Breast epithelium (tissue), 4 donors: ENCODE measurements at places on chromosomes 2 and 18.

GRCh38 chr2:135913727-135914365 lies 37.6 kb upstream of the MCM6 start:
- H3K4me3 ChIP-seq = no peak overlapping the region
- H3K4me1 ChIP-seq = no peaks in the 10 kb centered on the region
- no peak for DNase-seq

GRCh38 chr18:63366213-63367052 lies 573 bp downstream of the KDSR start:
- H3K27ac ChIP-seq = peak overlapping the region; percentile 99
- H3K36me3 ChIP-seq = no peaks in the 10 kb centered on the region
- H3K4me1 ChIP-seq = no peaks in the 10 kb centered on the region
- DNase-seq = peak; percentile 54
- H3K27me3 ChIP-seq = no peaks in the 10 kb centered on the region

GRCh38 chr2:189375842-189376241 lies 65.4 kb upstream of the WDR75 start:
- H3K27ac ChIP-seq = no peak overlapping the region
- H3K4me3 ChIP-seq = no peak overlapping the region
- H3K36me3 ChIP-seq = no peaks in the 10 kb centered on the region
- H3K4me1 ChIP-seq = no peaks in the 10 kb centered on the region
- DNase-seq = no peak

DNA sequence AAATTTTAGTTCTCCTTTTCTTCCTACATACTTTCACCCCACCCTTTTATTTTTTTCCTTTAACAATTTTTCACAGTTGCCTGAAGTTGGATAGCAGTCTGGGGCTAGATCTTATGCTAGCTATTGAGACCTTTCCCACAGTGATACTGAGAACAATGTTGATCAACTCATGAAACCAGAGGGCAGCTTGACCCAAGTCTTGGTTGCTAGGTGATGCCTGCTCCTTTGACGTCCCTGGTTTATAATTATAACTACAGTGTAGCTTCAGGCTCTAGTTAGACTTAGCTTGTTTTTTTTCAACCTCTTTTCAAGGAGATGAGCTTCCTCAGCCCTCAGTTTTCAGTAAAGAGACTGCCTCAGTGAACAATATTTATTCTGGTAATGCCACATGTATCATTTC lies 648.5 kb downstream of the IRS1 start:
- no peaks in the 10 kb centered on the region for H3K36me3 ChIP-seq
- DNase-seq = no peak
- H3K27me3 ChIP-seq = no peaks in the 10 kb centered on the region
- H3K4me1 ChIP-seq = no peaks in the 10 kb centered on the region
- H3K27ac ChIP-seq = no peak overlapping the region

GRCh38 chr2:56102866-56103265 lies 80.9 kb upstream of the CCDC85A start:
- no peak overlapping the region for H3K4me3 ChIP-seq
- DNase-seq = no peak
- H3K36me3 ChIP-seq = no peaks in the 10 kb centered on the region
- H3K4me1 ChIP-seq = no peaks in the 10 kb centered on the region
- no peak overlapping the region for H3K27ac ChIP-seq
- no peaks in the 10 kb centered on the region for H3K27me3 ChIP-seq

DNA sequence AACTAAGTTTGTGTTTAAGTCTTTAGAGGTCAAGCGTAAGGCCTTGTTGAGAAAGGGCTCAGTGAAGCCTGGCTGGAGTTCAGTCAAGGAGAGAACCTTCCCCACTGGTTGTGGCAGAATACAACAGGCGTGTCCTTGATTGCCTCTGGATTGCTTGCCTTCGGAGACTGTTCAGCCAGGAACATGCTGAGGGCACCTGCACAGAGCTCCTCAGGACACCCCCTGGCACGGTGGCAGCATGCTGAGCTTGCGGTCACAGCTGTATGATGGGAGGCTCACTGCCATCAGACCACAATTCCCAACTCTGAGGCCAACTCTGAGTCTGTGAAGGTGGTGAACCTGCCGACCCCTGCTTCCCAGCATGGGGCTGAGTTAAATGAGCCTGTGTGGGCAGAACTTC lies 130.0 kb downstream of the LPIN1 start:
- H3K27me3 ChIP-seq = no peaks in the 10 kb centered on the region
- H3K4me3 ChIP-seq = no peak overlapping the region
- no peak for DNase-seq
- H3K27ac ChIP-seq = no peak overlapping the region
- H3K36me3 ChIP-seq = no peaks in the 10 kb centered on the region

DNA sequence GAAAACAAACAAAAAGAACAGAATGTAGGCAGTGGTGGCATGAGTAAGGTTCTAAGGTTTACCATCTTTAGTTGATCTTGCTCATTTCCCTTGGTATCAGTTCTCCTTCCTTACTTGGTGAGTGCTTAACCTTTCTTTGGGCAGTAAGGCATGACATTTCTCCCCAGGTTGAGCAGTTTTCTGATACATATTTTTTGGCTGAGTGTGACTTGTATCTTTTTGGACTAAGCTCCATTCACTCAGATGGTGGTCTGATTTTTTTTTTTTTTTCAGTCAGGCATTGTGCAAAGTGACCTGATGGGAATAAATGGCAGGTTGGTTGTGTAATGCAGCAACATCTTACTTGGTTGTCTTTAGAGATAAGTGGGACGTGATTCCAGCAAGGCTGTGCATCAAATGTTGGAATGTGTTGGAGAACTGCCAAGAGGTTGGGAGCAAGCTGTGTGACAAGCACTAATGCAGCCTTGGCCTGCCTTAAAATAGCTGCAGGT lies 15.1 kb downstream of the SPTBN1 start:
- DNase-seq = no peak
- no peak overlapping the region for H3K4me3 ChIP-seq
- no peaks in the 10 kb centered on the region for H3K4me1 ChIP-seq
- no peaks in the 10 kb centered on the region for H3K27me3 ChIP-seq
- H3K36me3 ChIP-seq = no peaks in the 10 kb centered on the region

- H3K27ac ChIP-seq = no peak overlapping the region
- H3K36me3 ChIP-seq = no peaks in the 10 kb centered on the region
- no peaks in the 10 kb centered on the region for H3K4me1 ChIP-seq
- no peak for DNase-seq
- no peaks in the 10 kb centered on the region for H3K27me3 ChIP-seq
Observed at GRCh38 chr18:36688020-36688965, 140.5 kb downstream of the TPGS2 start.

DNA sequence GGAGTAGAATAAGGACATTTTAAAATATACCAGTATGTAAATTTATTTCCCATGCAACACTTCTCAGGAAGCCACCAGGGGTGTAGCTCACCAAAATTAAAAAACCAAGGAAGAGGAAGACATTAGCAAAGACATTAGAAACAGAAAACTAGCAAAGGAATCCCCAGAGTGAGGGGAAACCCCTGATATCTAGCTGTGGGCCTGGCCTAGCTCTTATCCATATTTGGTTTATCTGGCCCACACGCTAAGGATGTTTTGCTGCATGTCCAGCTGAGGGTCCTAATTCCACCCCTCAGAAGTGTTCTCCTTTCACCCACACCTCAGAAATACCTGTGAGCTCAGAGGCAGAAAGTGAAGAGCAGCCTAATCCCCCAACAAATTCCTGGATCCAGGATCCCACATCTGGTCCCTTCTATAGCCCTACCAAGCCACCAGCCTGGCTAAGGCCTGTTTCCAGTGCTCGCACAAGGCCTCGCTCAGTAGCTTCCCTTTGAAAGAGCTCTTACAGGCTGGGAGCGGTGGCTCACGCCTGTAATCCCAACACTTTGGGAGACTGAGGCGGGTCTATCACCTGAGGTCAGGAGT lies 17.4 kb downstream of the OSBPL1A start:
- H3K27ac ChIP-seq = no peak overlapping the region
- no peaks in the 10 kb centered on the region for H3K4me1 ChIP-seq
- H3K27me3 ChIP-seq = no peaks in the 10 kb centered on the region
- H3K36me3 ChIP-seq = no peaks in the 10 kb centered on the region
- no peak for DNase-seq
